ENCODE measurements at places on chromosomes 11 and 22.

- DNase-seq = no peak
Observed at GRCh38 chr11:970319-970871, 44.7 kb downstream of the AP2A2 start.

GRCh38 chr11:115784796-115785521 is 280.7 kb upstream of the CADM1 start:
- DNase-seq = no peak

DNA sequence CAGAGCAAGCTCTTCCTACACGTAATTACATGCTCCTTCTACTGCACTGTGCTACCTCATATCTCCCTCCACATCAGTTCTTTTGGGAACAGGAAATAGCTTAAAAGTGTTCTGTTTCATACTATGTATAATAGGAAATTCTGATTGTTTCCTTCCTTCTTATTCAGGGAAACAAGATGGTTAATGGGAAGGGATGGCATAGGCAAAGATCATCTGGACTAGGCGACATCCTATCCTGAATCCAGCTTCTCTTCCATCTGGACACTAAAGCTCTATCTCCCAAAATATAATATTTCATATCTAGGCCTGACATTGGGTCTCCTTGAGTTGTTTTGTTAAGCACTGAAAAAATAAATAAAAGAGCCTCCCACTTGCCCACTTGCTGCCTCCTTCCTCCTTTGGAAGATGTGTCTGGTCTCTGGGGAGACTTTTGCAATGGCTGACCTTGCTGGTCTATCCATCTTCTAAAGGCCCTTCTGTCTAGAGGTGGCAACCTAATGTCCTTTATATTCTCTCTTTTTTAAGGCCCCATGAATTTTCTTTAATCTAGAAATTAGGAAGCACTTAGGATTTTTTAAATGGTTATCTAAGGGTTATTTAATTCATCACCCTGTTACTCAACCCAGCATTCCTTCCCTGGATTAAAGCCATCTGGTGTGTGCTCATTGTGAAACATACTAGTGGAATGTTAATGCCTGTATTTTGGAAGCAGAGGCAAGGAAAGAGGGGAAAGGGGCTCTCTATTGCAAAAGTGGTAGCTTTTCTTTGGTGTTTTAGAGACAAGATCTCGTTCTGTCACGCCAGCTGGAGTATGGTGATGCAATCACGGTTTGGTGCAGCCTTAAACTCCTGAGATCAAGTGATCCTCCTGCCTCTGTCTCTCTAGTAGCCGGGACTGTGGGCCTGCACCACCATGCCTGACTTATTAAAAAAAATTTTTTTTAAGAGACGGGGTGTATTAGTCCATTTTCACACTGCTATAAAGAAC is 20.6 kb downstream of the CLMP start:
- no peak for DNase-seq

GRCh38 chr11:17275400-17276235 is 921 bp upstream of the NUCB2 start:
- DNase-seq = no peak

- no peak for DNase-seq
Observed at GRCh38 chr22:30373331-30374325, 13.6 kb downstream of the RNF215 start.

DNA sequence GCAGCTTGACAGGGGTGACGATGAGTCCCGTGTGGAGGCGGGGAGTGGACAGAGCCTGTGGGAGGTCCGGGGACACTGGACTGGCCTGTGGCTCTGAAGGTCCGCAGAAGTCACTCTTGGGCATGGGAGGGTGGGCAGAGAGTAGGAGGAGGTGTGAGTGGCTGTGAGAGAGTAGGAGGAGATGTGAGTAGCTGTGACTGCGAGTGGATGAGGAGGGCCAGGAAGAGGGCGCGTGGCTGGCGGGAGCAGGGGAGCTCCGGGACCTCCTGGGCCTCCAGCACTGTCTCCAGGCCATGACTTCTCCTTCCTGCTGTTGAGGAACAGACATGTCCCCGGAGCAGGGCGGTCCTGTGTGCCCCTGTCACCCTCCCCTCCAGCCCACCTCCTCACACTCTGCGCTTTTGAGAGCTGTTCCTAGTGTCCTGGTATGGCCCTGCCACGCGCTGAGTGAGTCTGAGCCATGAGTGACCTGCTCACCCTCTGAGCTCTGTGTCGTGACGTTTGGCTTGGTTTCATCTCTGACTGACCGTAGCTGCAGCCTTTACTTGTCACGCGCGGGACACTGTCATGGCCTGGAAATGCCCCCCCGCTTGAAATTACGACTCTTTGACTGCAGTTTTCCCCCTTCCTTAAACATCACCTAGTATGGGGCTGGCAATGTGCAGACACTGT is 391.5 kb downstream of the TBC1D22A start:
- no peak for DNase-seq

DNA sequence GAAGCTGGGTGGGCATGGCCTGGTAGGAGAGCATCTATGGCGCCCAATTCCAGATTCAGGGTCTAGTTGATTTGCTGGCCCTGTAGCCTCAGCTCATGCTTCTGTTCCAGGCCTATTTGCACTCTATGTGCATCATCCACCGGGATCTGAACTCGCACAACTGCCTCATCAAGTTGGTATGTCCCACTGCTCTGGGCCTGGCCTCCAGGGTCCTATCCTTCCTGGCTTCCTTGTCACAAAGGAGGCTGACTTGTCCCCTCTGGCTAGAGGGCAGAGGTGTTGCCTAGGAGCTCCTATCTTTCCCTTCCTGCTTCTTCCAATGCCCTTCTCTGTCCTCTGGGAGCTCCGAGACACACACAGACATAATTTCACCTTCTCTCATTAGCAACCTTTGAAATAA is 21.3 kb downstream of the PIK3IP1 start:
- DNase-seq = no peak
